Left ventricle myocardium superior (tissue), 1 donor: ENCODE measurements at places on chromosomes 6 and 20.

DNA sequence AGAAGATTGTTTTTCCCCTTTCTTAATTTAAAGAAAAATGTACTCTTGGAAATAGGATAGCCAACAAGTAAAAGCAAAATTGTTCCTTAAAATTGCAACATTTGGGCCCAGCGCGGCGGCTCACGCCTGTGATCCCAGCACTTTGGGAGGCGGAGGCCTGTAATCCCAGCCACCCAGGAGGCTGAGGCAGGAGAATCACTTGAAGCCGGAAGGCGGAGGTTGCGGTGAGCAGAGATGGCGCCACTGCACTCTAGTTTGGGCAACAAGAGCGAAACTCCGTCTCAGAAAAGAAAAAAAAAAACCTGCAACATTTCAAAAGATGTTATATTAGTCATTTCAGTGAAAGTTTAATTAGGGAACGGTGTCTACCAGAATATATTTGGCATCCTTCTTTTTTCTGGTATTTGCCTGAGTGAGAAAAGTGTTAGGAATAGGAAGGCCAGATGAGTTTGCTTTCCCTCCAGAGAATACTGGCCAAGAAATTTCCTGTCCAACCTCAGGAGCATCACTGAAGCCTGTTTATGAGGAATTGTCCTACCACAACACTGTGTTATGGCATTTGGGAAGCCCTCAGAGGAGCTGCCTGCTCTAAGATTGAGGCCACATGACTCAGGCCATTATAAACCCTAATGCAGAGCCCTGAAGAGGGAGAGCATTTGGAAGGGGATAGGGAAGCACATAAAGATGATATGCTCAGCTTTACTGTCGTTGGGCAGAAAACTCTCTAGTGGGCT lies 1.2 kb upstream of the GJA1 start:
- DNase-seq, result no peak

DNA sequence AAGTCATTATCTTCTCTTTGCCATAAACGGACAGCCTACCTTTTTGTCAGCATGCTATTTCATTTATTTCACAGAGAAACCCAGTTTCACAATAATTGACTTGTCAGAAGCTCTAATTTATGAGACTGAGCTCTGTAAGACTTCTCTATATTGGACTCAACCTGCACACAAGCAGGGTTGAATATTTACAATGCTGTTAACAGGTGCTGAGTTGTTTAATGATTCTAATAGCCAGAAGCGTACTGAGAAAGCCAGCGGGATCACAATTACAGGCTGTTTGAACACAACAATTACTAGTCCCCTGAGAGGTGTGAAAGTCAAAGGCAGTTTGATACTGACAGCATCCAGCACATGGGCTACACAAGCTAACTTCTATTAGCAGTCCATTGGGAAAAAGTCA lies 128.2 kb upstream of the SIM1 start:
- no peak for DNase-seq

DNA sequence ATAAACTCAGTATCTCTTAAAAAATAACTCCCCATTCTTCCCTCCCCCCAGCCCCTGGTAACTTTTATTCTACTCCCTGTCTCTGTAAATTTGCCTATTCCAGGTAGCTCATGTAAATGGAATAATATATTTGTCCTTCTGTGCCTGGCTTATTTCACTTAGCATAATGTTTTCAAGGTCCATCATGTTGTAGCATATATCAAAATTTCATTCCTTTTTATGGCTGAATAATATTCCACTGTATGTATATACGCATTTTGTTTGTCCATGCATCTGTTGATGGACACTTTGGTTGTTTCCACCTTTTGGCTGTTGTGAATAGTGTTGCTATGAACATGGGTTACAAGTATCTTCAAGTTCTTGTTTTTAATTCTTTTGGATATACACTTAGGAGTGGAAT lies 13.0 kb downstream of the PERP start:
- no peak for DNase-seq

- no peak for DNase-seq
Measured at GRCh38 chr6:5639193-5639592, 367.5 kb downstream of the NRN1 start.

DNA sequence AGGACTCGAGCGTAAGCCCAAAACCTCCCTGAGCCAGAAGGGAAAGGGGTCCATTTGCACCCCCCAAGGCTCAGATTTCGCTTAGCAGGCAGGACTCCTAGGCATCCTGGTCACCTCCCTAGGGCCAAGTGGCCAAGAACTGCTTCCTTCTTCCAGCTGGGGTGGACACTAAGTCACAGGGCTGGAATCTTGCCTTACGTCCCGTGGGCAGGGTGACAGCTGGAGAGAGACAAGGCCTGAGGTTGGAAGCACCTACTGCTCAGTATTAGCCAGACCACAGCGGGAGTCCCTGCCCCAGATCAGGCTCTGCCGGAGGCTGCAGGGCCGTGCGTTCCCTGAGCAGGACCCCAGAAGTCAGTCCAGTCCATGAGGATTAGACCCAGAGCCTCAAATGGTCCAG lies 19.7 kb downstream of the LAMA5 start:
- DNase-seq, result peak; percentile 15

GRCh38 chr20:47031004-47031403 lies 136.4 kb downstream of the EYA2 start:
- no peak for DNase-seq

DNA sequence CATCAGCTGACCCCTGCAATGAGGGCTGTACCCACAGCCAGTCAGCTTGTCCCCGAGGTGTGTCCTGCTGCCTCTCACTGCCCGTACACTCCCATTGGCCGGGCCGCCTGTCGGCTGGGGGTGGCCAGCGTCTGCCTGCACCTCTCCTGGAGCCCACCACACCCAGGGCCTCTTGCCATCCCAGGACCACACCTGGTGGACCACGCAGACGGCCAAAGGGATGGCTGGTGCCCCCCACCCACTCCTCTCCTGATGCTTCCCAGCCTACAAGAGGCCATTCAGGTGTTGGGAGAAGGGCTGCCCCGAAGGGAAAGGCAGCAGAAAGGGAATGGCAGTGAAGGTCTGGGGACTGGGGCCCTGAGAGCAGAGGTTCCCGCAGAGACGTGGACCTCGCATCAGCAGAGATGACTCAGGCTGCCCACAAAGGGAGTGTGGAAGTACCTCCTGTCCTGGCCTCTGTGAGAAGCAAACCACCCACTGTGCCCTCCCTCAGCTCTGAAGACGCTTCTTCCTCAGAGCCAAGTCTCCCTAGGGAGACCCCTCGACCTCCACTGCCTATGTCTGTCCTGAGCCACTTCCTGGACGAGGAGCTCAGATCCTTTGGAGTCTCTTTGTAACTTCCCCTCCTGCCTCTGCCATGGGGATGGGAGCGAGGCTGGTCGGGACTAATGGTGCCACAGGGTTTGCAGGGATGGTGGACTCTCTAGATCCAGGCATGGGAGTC lies 60.9 kb downstream of the PYGB start:
- peak; percentile 26 for DNase-seq

GRCh38 chr6:149242883-149243282 lies 74.6 kb upstream of the TAB2 start:
- DNase-seq, result no peak

GRCh38 chr20:62540504-62540903 lies 64.7 kb upstream of the GATA5 start:
- no peak for DNase-seq

DNA sequence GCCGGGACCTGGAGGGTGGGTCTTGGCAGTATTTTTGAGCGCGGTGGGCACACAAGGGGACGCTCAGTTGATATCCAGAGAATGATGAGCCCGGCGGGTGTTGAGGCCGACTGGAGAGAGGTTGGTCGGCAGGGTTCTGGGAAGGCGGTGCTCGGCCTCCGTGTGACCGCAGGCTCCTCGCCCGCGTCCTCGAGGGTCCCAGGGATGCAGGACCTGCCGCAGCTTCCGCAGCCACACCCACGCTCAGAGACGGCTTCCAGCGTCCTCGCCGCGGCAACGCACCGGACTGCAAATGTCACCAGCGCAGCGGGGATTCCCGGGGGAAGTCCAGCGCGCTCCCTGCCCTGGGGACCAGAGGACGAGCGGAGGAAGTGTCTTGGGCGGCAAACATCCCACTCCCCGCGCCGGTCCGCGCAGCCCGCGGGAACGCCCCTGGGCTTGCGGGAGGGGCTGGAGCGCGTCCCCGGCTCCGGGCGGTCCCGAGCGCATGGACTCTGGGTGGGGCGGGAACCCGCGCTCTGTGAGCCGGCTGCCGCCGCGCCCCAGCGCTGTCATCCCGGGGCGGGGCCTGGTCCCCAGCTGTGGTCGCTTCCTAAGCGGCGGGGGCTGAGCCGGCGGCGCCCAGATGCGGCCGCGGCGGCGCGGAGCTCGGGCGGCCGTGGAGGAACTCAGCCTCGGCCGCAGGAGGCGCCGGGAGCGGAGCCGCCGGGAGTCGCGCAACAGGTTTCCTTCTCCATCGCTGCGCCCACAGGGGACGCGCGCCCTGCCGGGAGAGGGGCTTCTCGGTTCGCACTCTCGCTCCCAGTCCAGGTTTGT lies at the start of gene STX11:
STX11 (plus strand) TSS at position 624 of the 816 bp plus-strand sequence. CDS start 36,111 bp downstream, outside the sequence.
- DNase-seq, result peak; percentile 89

GRCh38 chr6:2998998-2999617 lies 586 bp upstream of the NQO2 start:
- no peak for DNase-seq

GRCh38 chr6:32796848-32797776 lies 19.7 kb downstream of the HLA-DOB start:
- peak; percentile 85 for DNase-seq

DNA sequence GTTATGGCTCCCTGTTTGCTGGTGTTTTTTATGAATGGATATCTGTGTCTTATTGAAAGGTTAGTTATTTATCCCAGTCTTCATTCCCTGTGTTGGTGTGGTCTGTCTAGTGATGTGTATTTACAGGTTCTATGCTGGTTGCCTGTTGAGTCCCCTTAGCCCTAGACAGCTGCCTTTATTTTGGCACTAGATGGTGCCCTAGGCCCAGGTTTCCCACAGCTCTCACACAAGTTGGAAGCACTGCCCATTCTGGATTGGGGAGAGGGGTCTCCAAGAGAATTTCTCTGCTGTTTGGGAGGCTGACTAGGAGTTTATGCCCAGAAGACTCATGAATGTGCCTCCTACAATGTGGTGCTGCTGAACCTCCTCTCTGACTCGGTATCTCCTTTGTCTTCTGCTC lies 12.4 kb downstream of the GRM1 start:
- no peak for DNase-seq

- no peak for DNase-seq
Measured at GRCh38 chr6:143614235-143614634, 63.5 kb upstream of the PHACTR2 start.

DNA sequence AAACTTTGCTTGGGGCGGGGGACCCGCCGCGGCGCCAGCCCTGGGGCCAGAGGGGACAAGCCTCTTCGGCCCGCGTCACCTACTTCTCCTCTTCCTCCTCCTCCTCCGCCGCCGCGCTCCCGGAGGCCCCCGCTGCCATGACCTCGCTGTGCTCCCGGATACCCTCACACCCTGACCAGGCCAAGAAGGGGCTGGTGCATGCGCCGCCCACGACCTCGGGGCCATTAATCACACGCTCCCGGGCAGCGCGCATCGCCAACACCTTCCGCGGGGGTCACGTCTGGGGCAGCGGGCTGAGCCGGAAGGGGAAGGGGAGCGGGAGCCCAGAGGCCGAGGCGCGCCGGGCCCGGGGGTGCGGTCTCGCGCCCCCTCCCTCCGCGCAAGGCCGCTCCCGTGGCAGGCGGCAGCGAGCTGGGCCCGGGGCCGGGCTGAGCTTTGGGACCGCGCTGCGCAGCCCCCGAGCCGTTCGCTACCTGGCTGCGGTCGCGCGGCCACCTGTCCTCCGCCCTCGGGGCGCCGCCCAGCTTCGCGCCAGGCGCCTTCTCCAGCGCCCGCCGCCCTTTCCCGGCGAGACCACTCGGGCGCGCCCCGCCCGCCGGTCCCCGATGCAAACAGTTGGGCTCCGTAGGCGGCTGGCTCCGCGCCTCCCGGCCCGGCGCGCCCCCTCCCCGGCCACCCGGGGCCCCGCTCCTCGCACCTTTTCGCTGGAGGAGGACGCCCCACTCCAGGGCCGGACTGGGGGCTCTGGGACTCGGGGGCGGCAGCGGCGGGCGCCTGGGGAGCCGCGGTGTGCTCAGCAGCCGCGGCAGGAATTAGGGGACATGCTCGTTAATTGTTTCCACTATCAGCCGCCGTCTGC lies 575 bp upstream of the CNR1 start:
- DNase-seq, result peak; percentile 31

- DNase-seq, result no peak
Measured at GRCh38 chr20:1809611-1810510, 85.3 kb upstream of the SIRPA start.

GRCh38 chr20:37204056-37204455 lies 24.7 kb upstream of the MROH8 start:
- DNase-seq, result no peak

- DNase-seq, result no peak
Measured at GRCh38 chr20:20603339-20603990, 109.0 kb downstream of the RALGAPA2 start.

DNA sequence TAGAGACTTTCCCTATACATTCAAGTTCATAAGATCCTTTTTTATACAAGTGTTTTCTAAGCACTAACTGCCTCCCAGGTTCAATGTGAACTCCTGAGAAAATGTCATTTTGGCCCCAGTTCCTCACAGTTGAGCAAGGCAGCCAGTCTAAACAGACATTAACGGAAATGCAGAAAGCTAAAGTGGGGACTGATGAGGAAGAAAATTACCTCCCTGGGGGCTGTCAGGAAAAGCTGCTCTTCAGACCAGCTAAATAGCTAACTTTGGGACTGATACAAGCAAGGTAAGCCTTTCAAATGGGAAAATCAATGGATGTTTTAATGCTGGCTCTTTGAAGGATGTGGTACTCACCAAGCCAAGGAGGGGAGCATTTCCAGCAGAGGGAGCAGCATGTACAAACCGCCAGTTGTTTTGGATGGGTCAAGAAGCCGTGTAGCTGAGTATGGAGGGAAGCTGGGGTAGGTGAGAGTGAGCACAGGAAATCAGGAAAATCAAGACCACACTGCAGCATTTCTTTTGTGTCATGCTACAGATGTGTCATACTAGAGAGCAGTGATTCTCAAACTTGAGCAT lies 180.8 kb upstream of the CHD6 start:
- DNase-seq, result no peak

DNA sequence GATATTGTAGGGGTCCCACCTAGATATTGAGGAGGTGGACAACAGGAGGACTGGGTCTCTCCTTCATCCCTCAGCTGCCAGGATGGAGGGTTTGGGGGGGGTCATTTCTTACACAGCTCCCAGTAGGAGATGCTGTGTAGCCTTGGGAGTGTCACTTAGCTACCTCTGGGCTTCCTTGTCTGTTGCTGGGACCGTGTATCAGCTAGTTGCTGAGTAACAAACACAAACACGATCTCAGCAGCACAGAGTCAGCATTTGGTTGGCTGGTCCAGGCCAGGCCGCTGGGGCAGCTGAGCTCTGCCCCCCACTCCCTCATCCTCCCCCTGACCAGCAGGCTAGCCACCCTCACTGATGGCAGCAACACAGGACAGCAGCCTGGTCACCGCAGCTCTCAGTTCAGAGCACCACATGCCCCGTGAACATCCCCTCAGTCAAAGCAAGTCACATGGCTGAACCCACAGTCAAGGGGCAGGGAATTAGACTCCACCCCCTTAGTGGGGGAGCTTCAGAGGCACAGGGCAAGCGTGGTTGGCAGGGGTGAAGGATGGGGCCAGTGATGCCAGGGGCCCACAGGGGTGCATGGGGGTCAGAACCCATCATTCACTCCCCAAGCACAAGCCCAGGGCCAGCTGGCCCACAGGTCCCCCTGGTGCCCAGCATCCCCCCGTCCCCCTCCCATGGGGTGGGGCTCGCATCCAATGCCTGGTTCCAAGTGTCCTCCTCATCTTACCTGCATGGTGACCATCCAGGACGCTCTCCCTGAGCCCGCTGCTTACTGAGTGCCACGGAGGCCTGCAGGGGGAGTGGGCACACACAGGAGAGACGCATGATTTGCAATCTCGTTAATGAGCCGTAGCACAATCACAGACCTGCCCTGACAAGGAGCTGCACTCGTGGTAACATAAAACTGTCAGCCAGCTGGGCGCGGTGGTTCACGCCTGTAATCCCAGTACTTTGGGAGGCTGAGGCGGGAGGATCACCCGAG lies 112.4 kb downstream of the TAF4 start:
- peak; percentile 9 for DNase-seq
